Activated T-cell treated with anti-CD3 and anti-CD28 coated beads, Interleukin-2, amount 50 U/mL, for 72 hours (primary cell): ENCODE measurements at places on chromosomes 7 and 10. TPM values are rescaled to one million over a fixed set of nuclear protein-coding genes. Genes with fewer than 3 reads are reported as not detected.

- H3K4me3 ChIP-seq: no peak overlapping the region
- DNase-seq: no peak
- H3K27ac ChIP-seq: no peak overlapping the region
- no peaks in the 10 kb centered on the region for H3K36me3 ChIP-seq
- H3K4me1 ChIP-seq: no peaks in the 10 kb centered on the region
Measured at GRCh38 chr7:31407178-31407676, 66.7 kb upstream of the NEUROD6 start.

DNA sequence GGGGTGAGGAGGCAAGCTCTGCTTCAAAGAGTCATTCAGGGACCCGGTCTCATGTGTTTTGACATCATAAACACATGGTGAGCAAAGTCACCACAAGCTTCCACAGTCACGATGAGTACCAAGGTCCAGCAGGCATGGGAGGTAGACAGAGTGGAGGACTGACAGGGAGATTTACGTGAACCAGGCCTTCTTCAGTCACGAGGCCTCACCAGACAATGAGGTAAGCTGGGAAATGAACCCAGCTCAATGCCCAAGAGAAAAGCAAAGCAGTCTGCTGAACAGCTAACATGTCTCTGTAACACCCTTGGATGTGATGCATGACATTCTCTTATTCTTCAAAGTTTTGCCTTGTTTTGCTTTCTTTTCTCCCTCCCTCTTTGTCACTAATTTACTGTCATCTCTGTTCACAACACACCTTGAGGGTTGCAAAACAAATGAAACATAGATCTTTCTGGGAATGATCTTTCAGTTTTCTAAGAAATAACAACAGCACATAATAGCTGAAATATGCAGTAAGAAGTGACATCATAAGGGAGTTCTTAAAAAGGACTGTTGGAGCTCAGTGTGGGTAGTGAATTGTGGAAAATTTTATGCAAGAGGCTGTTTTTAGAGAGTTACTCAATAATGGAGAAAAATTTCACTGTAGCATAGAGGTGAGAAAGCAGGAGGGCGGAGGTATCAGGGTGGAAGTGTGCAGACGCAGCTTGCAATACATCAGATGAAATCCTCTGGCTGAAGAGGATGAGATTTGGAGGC lies 9.0 kb downstream of the PPP1R17 start:
- no peak overlapping the region for H3K27ac ChIP-seq
- no peaks in the 10 kb centered on the region for H3K4me1 ChIP-seq
- H3K4me3 ChIP-seq: no peak overlapping the region

DNA sequence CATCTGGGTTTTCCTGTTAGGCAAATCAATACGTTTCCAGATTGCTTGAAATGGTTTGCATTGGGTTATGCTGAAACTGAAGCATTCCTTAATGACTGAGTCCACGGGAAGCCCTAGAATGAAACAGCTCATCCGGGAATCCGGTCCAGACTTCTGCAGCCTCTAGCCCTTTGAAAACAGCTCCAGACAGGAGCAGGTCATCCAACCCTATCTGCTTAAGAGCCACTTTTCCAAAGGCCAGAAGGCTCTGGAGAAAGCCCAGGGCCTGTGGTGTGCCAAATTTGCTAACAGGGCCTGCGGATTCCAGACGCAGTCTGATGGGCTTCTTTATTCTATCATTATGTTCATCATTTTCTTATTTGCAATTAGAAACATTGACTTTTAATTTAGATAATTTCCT lies 265.4 kb downstream of the SKIDA1 start:
- no peaks in the 10 kb centered on the region for H3K36me3 ChIP-seq
- DNase-seq: no peak
- no peak overlapping the region for H3K27ac ChIP-seq
- H3K4me3 ChIP-seq: no peak overlapping the region
- H3K27me3 ChIP-seq: no peaks in the 10 kb centered on the region
- no peaks in the 10 kb centered on the region for H3K4me1 ChIP-seq

Gene SMARCD3
- total RNA-seq: 6.5 TPM
